ENCODE measurements at places on chromosomes 1 and 21.
A peak's percentile ranks its signal among the peaks of the same experiment; 100 is the strongest.

GRCh38 chr1:74824497-74825107 lies 91.7 kb downstream of the TYW3 start:
- DNase-seq = no peak

- DNase-seq = no peak
These were observed 46.4 kb upstream of the ADGRL4 start for GRCh38 chr1:79052829-79053449.

- DNase-seq = no peak
These were observed 14.1 kb downstream of the PEA15 start for GRCh38 chr1:160219062-160219929.

DNA sequence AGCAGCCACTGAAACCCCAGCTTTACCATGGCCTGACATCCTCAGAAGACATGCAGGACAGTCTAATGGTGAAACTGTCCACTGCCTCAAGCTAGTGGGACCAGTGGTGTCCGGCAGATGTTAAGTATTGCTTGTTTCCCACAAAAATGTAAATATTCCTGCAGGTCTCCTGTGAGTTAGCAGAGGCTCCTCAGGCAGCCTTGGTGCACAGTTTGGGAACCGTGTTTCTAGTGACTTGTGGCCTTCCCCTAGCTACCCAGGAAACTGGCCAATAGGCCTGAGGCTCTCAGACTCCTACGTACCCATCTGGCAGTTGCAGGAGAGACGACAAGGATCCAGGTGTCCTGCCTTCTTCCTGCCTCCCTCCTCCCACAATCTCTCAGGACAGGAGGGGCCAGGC lies 142.4 kb downstream of the CAMTA1 start:
- DNase-seq = no peak

- DNase-seq = no peak
These were observed 486 bp upstream of the DSTYK start for GRCh38 chr1:205211839-205212536.

- no peak for DNase-seq
These were observed 36.7 kb downstream of the PAX7 start for GRCh38 chr1:18667333-18667732.

- no peak for DNase-seq
These were observed 11.1 kb downstream of the ADGRL2 start for GRCh38 chr1:81811757-81812371.

- no peak for DNase-seq
These were observed 31.6 kb downstream of the LRP8 start for GRCh38 chr1:53296117-53296749.

DNA sequence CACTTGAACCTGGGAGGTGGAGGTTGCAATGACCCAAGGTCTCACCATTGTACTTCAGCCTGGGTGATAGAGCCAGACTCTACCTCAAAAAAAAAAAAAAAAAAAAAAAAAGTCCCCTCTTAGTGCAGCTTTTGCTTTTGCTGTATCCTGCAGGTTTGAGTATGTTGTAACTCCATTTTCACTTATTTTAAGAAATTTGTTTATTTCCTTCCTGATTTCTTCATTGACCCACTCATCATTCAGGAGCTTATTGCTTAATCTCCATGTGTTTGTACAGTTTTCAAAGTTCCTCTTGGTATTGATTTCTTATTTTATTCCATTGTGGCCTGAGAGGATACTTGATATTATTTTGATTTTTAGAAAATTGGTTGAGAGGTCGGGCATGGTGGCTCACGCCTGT lies 50.9 kb upstream of the AK4 start:
- DNase-seq = no peak

- peak; percentile 28 for DNase-seq
These were observed 69.2 kb downstream of the FASLG start for GRCh38 chr1:172727956-172728603.

DNA sequence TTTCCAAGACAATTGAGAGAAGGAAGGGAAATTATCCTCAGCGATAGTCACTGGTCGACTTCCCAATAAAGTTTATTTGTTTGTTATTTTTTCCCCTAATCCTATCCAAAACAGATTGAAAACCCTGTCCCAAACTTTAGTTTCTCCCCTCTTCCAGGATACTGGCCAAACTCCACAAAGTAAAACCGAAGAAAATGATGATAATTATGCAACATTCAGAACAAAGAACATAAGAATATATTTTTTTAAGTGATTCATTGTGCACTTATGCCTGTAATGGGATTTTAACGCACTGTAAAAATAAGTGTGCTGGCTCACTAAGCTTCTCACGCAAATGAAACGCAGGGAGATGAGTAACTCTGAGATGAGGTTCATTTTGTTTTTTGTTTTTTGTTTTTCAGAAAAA lies 6.0 kb downstream of the GLIS1 start:
- DNase-seq = no peak

- no peak for DNase-seq
These were observed 83.4 kb downstream of the CACHD1 start for GRCh38 chr1:64553285-64553684.

GRCh38 chr1:61089338-61089737 lies 7.0 kb downstream of the NFIA start:
- no peak for DNase-seq

GRCh38 chr1:180594723-180595122 lies 36.0 kb downstream of the OVAAL start:
- DNase-seq = no peak

GRCh38 chr1:198598796-198599321 lies 40.0 kb upstream of the PTPRC start:
- no peak for DNase-seq

GRCh38 chr1:20634065-20634593 lies 871 bp downstream of the PINK1 start:
- DNase-seq = peak; percentile 5

DNA sequence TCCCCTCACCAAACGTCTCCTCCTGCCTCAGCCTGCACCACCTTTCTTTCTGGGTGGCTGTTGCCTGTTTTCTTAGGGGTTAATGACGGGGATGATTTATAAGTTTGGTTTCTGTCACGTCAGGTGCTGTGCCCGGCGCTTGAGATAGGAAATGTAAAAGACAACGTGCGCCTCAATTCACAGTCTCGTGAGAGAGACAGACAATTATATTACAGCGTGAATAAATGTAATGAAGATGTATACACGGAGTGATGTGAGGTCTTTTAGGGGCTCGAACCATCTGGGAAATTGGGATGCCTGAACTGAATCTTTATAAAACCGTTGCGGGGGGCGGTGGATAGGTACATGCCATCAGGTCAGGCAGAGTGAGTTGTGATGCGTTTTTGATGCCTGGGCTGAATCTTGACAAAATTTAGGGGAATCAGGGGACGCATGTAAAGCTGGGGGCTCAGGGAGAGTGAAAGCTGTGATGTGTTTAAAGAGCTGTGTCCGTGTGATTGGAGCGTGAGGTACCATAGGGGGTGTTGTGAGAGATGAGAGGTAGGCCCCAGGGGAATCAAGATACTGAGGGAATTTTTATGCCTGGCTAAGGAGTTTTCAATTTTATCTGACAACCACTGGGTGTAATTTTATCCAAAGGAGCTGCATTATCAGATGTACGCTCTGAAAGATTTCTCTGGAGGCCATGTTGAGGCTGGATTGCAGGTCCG lies 831 bp downstream of the TIPRL start:
- no peak for DNase-seq

GRCh38 chr1:236016782-236017400 lies 48.0 kb downstream of the NID1 start:
- no peak for DNase-seq

DNA sequence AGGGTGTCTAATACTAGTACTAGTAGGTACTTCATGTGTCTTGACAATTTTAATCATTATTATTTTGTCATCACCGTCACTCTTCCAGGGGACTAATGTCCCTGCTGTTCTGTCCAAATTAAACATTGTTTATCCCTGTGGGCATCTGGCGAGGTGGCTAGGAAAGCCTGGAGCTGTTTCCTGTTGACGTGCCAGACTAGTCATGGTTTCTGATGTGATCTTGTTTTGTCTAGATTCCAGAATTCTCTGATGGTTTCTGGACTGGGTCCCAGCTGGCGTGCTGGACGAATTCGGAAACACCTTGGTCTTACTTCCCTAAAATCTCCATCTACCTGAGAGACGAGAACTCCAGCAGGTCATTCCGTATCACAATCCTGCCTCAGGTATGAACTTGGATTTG lies 66.1 kb upstream of the FAM3B start:
- no peak for DNase-seq

- no peak for DNase-seq
These were observed 30.2 kb downstream of the PLEKHO1 start for GRCh38 chr1:150179867-150180266.

- DNase-seq = no peak
These were observed 14.4 kb downstream of the PRCC start for GRCh38 chr1:156781585-156782186.

DNA sequence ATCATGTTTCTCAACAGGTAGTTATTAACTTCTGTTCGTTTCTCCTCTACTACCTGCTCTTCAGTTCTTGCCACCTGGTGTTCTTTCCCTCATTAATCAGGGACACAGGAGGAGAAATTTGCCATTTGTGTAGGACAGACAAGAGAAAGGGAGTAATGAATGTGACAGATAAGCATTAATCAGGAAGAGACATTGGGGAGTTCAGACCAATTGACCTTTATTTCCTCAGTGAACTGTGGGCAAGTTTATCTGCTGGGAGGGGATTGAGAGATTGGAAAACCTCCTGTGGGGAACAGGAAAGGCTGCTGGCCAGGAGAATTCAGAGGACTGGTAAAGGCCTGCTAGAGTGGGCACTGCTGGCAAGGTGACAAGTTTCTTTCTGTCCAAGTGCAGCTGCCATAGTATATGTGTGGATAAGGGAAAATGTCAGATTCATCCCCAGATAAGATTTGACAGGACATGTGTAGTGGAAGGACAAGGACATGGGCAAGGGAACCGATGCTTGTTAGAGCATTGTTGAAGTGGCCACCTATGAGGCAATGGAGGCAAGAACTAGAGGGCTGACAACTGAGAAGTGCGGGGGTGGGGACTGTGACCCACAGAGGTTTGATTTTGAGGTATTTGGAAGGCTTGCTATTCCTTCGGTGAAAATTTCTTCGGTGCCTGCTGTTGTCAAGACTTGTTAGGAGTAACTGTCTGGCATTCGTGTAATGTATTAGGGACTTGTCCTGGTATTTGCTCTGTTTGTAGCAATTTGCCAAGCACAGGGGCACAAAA lies 12.6 kb downstream of the SZT2 start:
- no peak for DNase-seq

DNA sequence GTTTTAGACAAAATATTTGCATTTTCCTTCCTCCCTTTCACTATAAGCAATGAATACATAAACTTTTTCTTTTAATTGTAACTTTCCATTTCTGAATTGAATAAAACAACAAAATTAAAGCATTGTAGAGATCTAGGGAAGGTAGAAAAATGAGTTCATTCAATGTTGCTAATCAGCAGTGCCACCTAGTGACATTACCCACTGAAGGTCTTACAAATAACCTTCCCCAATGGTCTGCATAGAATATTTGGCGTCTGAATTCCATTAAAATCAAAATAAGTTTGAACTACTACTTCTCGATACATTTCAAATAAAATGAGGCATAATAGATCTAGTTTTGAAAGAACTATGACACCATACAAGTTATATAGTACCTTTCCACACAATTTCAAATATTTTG lies 19.6 kb downstream of the FH start:
- no peak for DNase-seq

- DNase-seq = no peak
These were observed at the start of gene EPHA10 for GRCh38 chr1:37764888-37765441. TSS of gene EPHA10 (minus strand) at chr1:37765120. CDS start at chr1:37765066, 54 bp downstream.

GRCh38 chr1:170265234-170265633 lies 119.5 kb downstream of the NTMT2 start:
- no peak for DNase-seq

DNA sequence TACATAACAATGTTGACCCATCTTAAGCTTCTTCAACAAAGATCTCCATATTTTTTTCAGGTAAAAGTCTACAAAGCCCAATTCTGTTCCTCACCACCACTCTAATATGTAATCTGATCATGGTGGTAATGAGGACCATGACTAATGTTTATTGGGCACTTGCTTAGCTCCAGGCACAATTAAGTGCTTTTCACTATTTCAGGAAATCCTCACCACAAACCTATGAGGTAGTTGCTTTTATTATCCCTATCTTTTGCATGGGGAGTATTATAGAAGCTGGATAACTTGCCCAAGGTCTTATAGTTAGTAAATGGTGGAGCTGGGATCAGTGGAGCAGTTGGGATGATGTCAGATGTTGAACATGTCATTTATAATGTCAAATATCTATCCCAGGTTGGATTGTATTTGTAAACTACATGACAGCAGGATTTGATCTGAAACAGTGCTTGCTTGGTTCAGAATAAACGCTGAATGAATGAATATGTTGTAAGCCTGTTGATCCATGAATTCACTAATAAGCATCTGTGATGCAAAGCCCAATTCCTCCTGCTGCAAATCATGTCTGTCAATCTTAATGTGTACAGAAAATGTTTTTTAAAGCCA lies 283.3 kb upstream of the ST6GALNAC5 start:
- no peak for DNase-seq

DNA sequence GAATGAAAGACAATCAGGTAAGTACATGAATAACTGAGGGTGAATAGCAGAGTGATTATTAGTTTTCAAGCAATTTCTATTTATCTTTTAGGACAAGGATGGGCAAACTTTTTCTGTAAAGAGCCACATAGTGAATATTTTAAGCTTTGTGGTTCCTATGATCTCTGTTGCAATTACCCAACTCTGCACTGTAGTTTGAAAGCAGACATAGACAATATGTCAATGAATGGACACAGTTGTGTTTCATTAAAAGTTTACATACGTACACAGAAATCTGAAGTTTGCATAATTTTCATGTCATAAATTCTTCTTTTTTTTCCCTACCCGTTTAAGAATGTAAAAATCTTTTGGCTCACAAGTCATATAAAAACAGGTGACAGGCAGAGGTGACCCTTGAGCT lies 71.4 kb downstream of the ZNF281 start:
- no peak for DNase-seq

DNA sequence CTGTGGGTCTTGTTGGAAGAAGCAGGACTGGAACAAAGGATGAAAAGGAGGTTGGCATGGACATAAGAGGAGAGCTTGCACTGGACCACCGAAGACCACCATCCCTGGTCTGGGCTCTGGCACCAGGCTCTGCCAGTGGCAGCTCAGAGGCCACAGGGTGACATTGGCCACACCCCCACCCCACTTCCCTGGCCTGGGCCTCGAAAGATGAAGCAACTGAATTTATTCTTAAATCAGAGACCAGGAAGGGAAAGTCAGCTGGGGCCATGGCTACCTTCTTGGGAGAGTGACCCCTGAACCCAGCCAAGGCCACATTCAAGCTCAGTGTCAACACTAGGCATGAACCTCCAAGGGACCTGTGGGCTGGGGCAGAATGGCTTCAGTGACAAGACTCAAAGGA lies 4.0 kb downstream of the KLHDC7A start:
- DNase-seq = no peak

GRCh38 chr21:26966649-26967061 lies 233 bp downstream of the ADAMTS5 start:
- DNase-seq = no peak

- DNase-seq = no peak
These were observed 19.4 kb downstream of the NADK start for GRCh38 chr1:1758692-1759455.
